ENCODE measurements at places on chromosomes 12 and 14.

- no peak for DNase-seq
Measured at GRCh38 chr12:86367137-86367536, 110.9 kb upstream of the MGAT4C start.

- DNase-seq: no peak
Measured at GRCh38 chr12:122984612-122985337, 4.3 kb downstream of the ARL6IP4 start.

- no peak for DNase-seq
Measured at GRCh38 chr14:56482310-56482911, 97.2 kb upstream of the TMEM260 start.

- DNase-seq: no peak
Measured at GRCh38 chr12:57936513-57936883, 4.9 kb upstream of the ATP23 start.

- no peak for DNase-seq
Measured at GRCh38 chr14:36313898-36314297, 6.5 kb downstream of the MBIP start.

DNA sequence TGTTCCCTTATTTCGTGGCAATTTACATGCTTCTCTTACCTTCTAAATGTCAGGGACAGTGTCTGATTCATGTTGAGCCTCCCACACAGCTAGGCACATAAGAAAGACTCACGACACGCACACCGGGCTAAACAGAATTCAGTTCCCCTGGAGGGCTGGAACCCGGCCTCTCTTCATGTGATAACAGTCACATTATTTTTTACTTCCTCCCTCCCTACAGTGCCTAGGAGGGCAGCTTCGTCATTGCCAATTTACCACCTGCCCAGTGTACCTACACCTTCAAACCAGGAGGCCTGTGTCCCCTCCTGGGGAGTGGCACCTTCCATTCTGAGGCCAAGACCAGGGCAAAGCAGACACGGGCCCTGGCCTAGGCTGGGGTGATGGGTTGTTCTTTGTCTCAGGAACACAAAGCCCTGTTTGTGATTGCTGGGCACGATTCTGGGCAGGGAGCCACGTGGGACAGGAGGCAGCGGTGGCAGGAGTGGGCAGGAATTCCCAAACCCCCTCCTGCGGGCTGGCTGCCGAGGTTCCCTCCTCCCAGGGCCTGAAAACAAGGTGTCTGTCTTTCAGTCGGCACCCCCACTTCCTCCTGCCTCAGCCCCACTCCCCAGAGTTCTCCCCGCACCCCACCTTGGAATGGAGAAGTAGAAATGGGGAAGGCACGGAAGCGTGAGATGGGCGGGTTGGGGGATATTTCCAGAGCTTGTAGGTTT is 6.8 kb upstream of the RASAL1 start:
- peak; percentile 85 for DNase-seq

DNA sequence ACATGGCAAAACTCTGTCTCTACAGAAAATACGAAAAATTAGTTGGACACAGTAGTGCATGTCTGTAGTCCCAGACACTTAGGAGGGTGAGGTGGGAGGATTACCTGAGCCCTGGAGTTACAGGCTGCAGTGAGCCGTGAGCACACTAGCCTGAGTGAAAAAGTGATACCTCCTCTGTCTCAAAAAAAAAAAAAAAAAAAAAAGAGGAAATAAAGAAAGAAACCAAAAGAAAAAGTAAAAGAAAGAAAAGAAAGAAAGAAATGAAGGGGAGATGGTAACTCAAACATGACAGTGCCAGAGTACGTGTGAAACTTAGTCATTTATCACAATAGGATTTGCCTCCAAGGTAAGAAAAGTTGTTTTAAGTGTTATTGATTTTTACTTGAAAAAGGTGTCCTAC is 407.0 kb upstream of the MGAT4C start:
- no peak for DNase-seq

GRCh38 chr14:77037938-77038568 is 9.5 kb upstream of the IRF2BPL start:
- DNase-seq: peak; percentile 21

- no peak for DNase-seq
Measured at GRCh38 chr14:31275731-31276130, 68.1 kb upstream of the HECTD1 start.

- no peak for DNase-seq
Measured at GRCh38 chr12:117032593-117033381, 66.4 kb downstream of the TESC start.

- DNase-seq: peak; percentile 29
Measured at GRCh38 chr14:103292426-103293374, 41.3 kb upstream of the EIF5 start.

DNA sequence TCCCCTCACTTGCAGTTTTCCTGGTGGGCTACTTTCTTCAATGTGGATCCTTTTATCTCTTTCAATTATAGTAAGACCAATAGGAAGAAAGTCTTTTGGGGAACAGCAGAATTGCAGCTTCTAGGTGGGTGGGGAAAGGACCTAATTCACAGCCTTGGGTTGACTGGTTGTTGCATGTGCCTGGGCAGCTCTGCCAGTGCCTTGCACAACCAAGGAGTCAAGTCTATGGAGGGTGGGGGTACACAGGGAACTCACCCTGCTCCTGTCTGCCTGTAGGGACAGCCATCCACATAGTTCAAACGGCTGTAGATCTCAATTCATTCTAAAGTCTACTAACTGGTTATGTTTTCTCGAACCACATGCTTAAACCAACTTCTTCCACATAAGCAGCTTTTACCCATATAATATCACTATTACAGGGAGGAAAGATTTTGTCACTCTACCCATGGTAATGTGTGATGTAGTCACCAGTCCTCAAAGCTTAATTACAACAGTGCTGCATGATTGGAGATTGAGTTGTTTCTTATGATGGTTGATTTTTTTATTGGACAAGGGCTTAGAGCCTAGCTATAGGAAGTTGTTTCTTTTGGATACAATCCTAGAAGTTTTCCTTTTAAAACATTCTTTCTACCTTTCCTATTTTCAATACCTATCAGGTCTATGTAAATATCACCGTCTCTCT is 117.7 kb upstream of the FRMD6 start:
- no peak for DNase-seq

DNA sequence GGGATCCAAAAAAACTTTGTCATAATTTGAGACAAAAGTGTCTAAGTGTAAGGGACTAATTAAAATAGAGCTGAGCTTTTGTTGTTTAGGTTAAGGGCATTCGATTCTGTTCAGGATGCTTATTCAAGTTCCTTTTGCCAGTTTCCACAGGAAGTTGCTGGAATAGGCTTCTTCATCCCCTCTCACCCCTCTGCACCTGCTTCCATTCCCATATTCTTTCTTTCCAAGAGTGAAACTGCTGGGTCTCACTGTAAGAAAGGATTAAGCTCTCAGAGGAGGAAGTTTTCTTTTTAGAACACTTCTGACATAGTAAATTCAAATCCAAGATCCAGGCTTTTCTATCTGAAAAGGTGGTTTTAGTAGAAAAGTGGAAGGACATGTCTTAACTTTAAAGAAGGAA is 61.4 kb downstream of the POLR3B start:
- DNase-seq: no peak

- DNase-seq: no peak
Measured at GRCh38 chr12:24905431-24905830, 43.5 kb downstream of the BCAT1 start.

DNA sequence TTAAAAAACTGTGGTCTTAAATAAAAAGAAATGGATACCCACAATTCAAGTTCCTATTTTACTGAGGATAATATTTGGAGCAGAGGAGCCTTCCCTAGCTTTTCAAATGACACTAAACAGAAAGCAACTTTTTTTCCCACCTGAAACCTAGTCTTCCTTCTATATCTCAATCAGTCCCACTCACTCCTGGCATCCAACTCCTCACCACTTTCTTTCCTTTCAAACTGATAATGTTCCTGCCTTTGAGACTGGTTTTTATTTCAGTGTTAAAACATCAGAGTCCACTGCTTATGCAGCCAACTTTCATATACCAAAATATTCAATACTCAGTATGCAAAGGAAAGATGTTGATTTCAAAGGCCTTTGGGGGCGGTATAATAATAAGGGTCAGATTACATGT is 225.6 kb downstream of the GXYLT1 start:
- no peak for DNase-seq

DNA sequence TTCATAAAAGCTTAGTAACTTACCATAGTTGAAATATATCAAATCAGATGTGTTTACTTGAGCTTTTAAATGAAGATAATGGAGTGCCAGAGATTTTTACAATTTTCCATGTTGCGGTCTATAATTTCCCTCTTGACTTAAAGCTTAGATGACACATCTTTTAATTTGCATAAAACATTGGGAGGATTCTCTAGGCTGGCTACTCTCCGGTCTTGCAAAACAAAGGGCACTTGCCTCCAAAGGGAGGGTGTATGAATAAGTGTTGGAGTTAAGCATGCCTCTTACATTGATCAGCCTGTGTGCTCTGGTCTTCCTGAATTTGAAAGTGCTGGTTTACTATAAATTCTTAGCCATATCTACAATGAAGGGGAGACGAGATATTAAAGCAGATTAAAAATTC is 336.4 kb upstream of the NAV3 start:
- no peak for DNase-seq

DNA sequence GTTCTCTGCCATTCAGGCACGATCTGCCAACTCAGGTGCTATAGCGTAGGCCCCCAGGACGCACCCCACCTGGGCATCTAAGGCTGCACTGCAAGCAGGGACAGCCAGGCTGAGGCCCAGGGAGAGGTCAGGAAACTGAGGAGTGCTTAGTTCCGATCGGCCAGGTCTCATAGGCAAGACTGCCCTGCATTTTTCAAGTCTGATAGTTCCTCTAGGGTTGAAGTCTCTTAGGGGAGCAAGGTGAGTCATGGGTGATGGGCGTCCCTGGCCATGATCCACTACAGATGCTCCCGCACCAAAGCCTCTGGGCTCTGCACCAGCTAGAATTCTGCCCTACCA is 13.2 kb downstream of the NOPCHAP1 start:
- no peak for DNase-seq

GRCh38 chr14:32201193-32201815 is 541 bp upstream of the RNU6-7 start:
- DNase-seq: peak; percentile 43

GRCh38 chr12:87846045-87846444 is 183.2 kb downstream of the C12orf50 start:
- no peak for DNase-seq

GRCh38 chr14:96576937-96577336 is 74.8 kb downstream of the PAPOLA start:
- DNase-seq: no peak

GRCh38 chr12:13583630-13584029 is 387.1 kb downstream of the EMP1 start:
- no peak for DNase-seq

DNA sequence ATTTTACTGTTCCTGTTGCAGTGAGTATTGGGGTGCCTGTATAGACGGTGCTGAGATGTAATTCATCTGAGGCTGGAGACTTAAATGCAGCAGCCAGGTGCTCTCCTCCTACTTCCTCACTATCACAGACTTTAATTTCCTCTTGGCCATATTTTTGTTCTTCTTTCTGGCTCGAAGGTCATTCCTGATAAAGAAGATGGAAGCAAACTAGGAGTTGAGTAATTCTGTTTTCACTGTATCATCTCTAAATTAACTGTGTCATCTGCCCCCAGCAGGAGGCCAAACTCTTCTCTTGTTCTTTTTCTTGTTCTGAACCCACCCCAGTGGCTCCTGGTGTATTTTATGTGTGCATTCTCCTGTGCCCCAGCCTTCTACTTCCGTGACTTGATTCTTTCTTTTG is 141.7 kb upstream of the ARHGAP5 start:
- no peak for DNase-seq

DNA sequence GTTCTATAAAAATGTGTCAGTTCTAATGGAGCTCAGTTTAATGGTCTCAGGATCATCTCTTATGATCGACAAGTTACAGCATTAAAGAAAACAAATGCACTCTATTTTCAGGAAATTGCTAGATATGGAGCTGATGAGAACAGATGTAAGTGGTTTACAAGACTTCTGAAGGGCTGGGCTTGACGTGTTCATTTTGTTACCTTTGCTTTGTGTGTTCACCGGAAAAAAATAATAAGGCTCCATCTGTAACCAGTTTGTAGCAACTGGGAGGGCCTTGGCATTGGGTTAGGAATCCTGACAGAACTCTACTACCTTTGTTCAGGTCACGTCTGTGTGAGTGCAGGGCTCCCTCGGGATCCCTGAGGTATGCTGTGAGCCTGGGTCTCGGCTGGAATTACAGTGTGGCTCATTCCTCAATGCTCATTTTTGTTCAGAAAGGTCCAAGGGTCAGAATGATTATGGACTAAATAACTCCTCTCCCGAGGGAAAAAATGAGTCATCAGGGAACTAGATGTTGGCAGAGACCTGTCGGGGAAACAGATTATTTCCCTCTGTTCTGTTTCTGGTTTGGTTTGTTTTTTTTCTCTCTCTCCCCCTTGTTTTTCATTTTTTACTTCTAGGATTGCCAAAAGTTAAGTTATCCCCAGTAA is 158.0 kb downstream of the SLC5A8 start:
- DNase-seq: no peak

DNA sequence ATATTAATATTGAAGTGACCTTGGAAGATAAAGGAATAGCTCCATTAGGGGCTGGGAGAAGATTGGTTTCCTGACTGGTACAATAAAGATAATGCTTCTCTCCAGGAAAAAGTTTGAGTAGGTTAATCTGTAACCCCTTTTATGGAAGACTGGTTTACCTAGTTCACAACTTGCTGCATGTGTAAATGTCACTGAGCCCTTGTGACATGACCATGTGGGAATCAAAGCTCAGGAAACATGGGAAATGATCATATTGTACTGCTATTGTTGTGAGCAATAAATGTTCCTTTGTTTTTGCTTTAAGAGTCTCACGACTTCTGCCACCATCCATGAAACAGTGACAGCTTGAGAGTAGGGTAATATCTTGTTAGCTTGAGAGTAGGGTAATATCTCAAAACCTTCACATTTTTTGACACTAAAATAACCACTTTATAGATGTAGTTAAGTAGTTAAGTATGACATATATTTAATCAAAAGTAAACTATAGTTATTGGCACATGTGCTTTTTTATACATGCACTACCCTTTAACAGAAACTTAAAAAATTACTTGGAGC is 1338.6 kb downstream of the FSCB start:
- DNase-seq: no peak

DNA sequence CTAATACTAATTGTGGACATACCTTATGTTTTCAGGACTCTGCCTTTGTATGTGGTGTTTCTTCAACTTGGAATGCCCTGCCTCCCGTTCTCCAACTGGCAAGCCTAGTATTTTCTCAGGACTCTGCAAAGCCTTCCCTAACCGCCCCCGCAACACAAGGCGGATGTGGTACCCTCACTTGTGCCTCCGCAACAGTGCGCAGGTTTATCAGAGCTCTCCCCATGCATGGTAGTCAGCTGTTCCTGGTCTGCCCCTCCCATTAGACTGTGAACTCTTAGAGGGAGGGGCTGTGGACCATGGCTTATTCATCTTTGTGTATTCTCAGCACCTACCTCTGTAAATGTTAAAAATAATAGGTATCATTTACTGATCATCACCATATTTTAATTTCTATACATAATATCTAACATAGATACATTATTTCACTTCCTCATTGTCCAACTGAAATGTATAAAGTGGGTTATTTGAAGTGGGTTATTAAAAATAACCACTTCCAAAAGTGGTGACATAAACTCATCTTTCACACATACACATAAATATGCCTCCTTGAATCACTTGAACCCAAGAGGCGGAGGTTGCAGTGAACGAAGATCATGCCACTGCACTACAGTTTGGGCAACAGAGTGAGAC is 9.0 kb downstream of the LPAR5 start:
- peak; percentile 30 for DNase-seq

Data from occipital lobe (tissue), 3 donors.